ENCODE measurements at places on chromosomes 1 and 21.

DNA sequence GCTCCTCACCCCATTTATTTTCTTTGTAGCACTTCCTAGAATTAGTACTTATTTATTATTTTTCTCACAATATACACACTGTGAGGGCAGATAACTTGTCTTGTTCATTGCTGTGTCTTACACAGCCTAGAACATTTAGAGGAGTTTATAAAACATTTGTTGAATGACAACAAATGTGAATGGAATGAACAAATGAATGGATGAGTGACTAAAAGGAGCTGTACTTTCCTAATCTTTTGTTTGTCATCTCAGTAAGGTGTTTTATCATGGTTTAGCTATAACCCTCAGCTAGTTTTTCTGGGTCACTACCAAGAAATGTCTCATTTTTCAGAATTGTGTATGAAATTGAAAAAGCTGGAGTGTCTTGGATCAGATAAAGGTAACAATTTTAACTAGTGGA, 239.3 kb upstream of the KCNK2 start:
- no peak for DNase-seq

DNA sequence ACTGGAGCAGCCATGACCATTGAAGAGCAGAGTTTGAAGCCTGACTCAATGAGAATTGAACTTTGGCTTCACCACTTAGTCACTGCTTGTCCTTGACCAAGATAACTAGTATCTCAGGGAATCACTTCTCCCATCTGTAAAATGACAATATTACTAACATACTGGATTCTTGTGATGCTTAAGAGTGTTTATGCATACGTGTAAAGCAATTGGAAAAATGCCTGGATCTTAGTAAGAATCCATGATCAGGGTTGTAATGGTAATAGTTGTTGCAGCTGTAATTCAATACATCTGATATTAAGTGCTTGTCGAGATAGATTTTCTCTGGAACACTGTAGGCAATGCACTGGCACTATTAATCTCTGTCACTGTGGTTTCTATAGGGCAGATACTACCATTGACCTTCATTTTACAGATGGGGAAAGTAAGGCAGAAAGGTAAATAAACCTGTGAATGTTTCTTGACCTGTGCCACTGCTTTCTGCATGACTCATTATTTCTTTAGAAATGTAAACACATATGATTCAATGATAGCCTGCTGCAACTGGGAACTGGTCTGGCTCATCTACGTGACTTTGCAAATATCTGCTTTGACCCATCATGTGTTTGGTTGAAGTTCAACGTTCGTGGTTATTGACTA, 662.5 kb downstream of the PLA2G4A start:
- DNase-seq: no peak

GRCh38 chr1:2350911-2351655, 40.3 kb downstream of the MORN1 start:
- DNase-seq: no peak

GRCh38 chr1:21579791-21580190, 70.6 kb downstream of the ALPL start:
- DNase-seq: no peak

DNA sequence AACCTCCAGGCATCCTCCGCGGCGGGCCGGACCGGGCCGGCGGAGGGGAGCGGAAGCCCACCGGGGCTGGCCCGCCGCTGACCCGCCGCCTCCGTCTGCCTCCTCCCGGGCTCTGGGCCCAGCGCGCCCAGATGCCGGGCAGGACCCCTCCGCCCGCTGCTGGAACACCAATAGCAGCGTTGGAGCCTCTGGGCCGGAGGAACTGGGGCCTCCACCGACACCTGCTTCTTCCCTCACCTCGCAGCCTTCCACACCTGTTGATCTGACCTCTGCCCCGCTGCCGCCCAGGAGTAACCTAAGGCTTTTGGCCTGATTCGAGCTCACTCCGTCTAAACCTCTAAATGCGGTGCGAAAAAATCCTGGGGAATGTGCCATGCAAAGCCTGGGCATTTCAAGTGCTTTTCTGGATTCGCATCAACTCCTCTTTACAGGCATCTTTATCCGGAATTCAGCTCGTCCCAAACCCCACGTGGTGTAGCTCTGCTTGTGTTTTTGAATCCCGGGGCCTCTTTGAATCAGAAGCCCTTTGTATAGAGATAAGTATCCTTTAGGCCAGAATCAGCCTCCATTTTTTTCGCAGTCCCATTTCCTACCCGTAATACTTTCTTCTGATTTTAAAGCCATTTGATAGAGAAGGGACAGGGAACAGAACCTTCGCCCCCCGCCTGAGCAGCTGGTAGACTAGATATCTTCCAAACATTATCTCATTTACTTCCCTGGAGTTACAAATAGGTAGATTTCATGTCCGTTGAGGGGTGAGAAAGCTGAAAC, 680 bp upstream of the CNN3 start:
- DNase-seq: no peak

DNA sequence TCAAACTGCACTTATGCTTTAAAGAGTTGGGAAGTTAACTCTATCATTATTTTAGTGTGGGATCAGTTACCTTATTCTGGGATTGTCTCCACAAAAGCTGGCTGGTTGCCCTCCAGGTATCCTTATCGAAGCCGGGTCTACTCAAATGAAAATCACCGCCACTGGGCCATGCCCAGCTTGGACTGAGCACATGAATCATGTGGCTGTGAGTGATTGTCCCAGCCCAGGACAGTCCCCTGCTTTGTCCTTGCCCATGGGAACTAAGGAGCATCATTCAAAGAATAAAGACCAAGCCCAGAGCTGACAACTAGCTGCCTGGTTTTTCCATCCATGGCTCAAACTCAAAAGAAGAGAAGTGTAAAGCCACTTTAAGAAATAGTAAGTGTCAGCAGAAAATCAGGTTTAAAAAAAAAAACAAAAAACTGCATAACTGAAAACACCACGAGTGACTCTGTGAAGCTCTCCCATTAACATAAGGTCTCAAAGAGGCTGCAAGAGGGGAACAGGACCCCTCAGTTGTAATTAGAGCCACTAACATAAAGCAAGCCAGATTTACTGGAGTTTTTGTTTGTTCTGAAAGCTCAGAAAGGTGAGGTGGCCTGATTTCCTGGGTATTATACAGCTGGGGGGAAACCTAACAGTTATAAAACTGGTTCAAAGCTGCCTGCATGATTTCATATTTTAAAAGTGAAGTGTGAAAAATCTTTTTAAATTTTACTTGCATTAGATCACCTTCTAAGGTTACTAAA, 91.5 kb downstream of the KIF14 start:
- no peak for DNase-seq

GRCh38 chr1:117820096-117820495, 109.3 kb downstream of the GDAP2 start:
- DNase-seq: no peak

- no peak for DNase-seq
Measured at GRCh38 chr1:166924823-166925541, 48.9 kb upstream of the TADA1 start.

DNA sequence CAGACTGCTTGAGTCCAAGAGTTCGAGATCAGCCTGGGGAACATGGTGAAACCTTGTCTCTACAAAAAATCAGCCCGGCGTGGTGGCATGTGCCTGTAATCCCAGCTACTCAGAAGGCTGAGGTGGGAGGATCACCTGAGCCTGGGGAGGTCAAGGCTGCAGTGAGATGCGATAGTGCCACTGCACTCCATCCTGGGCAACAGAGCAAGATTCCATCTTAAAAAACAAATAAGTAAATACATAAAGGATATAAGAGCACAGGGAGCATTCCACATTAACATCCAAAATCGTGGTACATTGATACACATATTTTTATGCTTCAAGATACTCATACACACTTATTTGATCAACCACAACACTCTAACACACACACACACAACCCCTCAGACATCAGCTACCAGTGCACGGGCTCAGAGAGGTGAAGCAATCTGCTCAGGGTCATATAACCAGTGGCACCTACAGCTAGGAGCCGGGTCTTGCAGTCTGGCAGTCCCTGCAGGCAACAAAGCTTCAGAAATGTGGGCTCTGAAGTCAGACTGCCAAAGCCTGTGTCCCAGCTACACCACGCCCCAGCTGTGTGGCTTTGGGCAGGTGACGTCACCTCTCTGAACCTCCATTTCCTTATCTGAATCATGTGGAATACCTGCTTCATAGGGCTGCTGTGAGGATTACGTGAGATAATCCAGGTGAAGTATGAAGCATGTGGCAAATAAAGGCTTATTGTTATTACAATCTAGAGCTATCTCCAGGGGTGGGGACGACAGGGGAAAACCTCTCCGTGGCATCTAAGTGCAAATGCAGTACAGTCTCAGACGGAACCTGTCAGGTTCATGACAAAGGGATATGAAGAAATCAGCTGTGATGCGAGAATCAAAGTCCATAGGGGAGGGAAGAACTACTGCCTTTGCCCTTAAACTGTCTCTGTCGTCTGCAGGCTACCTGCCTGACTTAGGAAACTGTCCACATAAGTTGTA, 4.8 kb upstream of the CRYBG2 start:
- DNase-seq: no peak

- DNase-seq: no peak
Measured at GRCh38 chr1:118989006-118989815, 1.1 kb upstream of the TBX15 start.

DNA sequence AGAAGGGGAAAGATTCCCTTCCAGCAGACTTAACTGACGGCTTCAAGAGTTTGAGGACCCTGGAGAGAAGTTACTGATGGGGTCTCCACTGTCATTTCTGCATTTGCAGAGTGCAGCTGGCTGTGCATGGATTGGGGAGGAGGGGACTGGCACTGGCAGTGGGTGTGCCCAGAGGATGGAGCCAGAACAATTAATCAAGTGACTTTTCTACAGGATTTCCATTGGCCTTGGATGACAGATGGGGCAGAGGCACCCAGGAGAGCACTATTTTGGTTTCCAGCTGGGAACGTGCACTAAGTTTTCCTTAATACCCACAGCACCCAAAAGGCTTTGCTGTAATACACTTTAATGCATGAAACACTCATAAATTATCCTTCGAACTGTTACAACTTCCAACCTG, 1.3 kb downstream of the NGF start:
- DNase-seq: no peak

GRCh38 chr1:116096013-116096618, 15.1 kb upstream of the MAB21L3 start:
- DNase-seq: no peak

DNA sequence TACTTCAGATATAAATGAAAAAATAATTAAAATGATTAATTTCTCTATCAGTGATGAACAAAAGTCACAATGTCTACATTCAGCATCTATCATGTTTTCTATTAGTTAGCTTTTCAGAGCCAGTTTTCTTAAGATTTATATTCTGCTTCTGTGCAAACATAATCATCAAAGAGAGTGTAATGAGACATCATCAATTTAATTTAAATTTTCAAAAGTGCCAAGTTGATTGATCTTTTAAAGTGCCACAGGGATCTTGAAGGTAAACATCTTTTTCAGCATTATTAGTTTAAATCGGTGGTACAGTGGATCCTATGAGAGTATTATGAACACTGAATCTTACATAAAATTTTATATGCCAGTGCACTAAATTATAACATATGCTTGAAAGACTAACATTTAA, 1176.1 kb downstream of the PLA2G4A start:
- no peak for DNase-seq

DNA sequence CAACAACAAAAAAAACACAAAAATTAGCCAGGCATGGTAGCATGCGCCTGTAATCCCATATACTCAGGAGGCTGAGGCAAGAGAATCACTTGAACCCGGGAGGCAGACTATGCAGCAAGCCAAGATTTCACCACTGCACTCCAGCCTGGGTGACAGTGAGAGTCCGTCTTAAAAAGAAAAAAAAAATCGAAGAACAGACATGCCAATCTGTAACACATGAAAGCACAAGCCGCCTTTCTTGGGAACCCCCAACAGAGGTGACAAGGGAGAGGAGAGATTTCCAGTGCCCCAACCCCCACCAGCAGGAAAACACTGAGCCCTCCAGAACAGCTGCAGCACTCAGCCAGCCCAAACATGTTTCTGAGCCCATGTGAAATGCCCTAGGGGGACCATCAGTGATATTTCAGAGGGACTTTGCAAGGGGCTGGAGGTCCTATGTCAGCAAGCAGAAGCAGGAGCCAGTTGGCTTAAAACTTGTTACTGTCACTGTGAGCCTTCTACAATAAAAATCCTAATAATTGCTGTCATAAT, 14.2 kb upstream of the EFNA1 start:
- DNase-seq: no peak

- DNase-seq: no peak
Measured at GRCh38 chr1:241229216-241229615, 127.8 kb downstream of the RGS7 start.

DNA sequence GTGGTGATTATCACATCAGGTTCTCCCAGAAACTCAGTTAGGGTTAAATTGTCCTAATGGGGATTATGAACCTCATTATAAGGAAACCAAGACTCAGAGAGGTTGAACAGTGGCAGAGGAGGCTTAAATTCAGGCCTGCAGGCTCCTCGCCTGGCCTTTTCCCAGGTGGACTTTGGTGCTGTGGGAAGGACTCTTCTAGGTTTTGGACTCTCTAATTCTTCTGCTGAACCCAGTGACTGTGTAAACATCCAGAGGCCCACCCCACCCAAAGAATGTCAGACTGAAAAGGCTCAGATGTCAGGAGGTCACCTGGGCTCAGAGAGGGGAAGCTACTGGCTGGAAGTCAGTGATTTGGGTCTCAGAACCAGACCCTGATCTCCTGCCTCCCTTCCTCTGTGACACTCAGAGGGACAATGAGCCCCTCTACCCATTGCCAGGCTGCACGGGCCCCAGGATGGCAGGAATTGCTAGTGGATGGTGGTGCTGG, 2.5 kb downstream of the ZNF362 start:
- DNase-seq: no peak

DNA sequence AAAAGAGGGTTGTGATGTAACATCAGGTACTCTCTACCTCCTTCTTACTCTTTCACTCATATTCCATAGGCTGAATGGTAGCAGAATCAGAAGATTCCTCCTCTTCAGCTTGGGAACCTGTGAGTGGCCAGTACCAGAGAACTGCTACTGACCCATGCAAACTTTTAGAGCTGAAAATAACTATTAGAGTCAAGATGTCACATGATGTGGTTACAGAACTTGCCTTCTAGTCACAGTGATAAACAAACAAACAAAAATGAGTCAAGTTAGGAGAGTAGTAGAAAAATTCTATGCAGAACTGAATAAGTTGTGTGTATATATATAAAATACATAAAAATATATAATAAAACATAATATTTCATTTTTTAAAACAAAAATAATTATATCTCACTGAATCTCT, 47.6 kb upstream of the RGS1 start:
- DNase-seq: no peak

GRCh38 chr1:94067196-94067595, 53.8 kb downstream of the ABCA4 start:
- DNase-seq: no peak

DNA sequence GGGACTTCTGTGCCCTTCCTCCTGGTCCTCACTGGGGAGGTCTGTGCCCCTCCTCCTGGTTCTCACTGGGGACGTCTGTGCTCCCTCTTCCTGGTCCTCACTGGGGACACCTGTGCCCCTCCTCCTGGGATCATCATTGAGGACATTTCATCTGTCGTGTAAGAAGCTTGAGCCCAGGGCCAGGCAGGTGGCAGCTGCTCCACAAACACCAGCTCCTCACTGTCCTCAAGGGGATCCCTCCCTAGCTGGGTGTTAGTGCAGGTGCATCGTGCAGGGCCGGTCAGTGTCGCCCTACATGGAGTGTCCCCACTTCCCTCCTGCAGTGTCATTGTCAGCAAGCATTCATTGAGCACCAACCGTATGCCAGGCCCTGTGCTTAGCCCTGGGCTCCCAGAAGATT, 312.7 kb downstream of the PTPRU start:
- DNase-seq: no peak
